Stimulated activated naive CD4-positive, alpha-beta T cell treated with Interleukin-2 at 50 U/mL for 16 hours (primary cell): ENCODE measurements at places on chromosomes 3 and 15.

- DNase-seq: no peak
Measured at GRCh38 chr3:171876680-171877147, 33.6 kb downstream of the TMEM212 start.

GRCh38 chr15:33022629-33023028, 171.9 kb downstream of the FMN1 start:
- no peak for DNase-seq

DNA sequence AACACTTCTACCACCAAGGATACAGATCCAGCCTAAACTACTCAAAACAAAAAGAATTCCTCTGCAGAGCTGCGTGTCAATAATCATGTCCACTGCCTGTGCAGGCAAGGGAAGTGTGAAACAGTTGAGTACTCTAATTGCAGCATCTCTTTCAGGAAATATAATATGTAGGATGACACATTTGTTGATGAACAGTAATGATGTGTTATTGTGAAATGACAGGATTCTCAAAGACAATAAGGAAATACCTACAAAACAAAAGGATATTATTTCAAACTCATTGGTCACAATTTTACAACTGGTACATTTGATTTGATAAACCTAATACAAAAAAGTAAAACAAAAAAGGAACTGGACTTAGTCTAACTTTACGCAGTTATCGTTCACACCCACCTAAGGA, 4.4 kb downstream of the SPG11 start:
- DNase-seq: no peak

- DNase-seq: no peak
Measured at GRCh38 chr3:151062611-151063010, 22.9 kb upstream of the MED12L start.

DNA sequence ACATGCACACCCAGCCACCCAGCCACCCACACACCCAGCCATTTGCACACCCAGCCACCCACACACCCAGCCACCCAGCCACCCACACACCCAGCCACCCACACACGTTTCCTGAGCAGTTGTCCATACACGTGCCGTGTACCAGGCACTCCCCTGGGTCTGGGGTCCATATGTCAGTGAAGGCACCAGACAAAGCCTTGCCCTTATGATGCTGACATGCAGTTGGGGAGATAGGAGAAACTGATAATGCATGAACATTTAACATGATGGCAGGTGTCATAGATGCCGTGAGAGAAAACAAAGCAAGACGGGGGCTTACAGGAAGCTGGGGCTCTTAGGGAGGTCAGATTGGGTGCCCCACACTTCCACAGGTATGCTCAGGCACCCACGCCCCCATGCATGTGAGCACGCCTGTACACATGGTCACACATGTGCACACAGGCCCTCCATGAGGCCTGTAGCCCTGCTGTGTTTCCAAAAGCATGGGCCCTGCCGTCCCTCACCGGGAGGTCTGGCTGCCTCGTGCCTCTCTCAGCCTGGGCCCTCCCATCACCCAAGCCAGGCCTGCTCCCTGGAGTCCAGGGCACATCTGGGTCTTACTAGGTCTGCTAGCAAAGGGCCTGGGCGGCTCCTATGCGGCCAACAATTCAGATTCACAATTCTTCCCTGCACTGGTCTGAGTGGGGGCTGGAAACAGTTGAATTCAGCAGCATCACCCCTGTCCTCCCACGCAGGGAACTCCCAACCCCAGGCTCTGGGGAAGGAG, 3.6 kb upstream of the DNAJB8 start:
- DNase-seq: no peak
